Left ventricle myocardium inferior (tissue), 1 donor: ENCODE measurements at places on chromosomes 11 and 22. TPM values are rescaled to one million over a fixed set of nuclear protein-coding genes. Genes with fewer than 3 reads are reported as not detected.
A peak's percentile ranks its signal among the peaks of the same experiment; 100 is the strongest.

DNA sequence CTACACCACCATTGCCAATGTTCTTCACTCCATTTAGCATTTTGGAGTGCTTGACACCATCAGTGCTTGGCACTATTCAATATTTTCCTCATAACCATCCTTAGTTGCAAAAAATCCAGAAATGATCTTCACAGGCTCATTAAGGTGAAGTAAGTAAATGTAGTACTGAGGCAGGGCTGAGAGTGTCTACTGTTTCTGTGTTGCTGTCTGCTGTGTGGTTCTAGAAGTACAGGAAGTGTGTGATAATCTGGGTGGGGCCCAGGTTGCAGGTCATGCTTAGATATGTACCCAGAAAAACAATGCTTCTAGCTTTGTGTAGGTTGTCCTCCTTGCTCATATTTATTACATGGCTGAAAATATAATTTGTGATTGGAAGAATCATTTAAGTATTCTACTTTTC is 411.8 kb upstream of the CCDC179 start:
- H3K4me3 ChIP-seq, result no peak overlapping the region
- H3K36me3 ChIP-seq, result no peaks in the 10 kb centered on the region
- H3K27ac ChIP-seq, result no peak overlapping the region

DNA sequence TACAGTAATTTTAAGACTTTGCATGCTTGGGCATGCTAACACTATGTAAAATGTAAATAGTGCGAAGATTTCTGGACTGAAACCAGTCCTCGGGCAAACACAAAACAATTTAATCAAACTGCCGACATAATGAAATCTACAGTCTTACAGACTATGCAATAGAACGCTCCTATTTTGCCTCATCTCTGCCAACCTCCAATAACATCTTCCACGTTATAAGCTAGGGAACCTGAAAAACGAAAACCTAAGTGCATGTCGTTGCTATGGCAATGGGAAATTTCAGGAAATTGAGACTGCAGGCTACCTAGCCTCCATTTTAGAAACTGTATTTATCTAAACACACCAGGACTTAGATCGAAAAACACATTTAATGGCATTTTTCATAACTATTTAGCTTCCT is 1.1 kb downstream of the CSTF3 start:
- H3K27me3 ChIP-seq, result no peaks in the 10 kb centered on the region
- no peak overlapping the region for H3K27ac ChIP-seq
- peak overlapping the region; percentile 87 for H3K4me3 ChIP-seq
- H3K36me3 ChIP-seq, result no peaks in the 10 kb centered on the region
- H3K4me1 ChIP-seq, result peaks cover 56% of the 10 kb centered on the region

GRCh38 chr11:45974806-45975205 is 52.4 kb downstream of the LARGE2 start:
- H3K27me3 ChIP-seq, result no peaks in the 10 kb centered on the region
- peaks cover 10% of the 10 kb centered on the region for H3K4me1 ChIP-seq
- peaks cover 49% of the 10 kb centered on the region for H3K36me3 ChIP-seq
- no peak overlapping the region for H3K27ac ChIP-seq

DNA sequence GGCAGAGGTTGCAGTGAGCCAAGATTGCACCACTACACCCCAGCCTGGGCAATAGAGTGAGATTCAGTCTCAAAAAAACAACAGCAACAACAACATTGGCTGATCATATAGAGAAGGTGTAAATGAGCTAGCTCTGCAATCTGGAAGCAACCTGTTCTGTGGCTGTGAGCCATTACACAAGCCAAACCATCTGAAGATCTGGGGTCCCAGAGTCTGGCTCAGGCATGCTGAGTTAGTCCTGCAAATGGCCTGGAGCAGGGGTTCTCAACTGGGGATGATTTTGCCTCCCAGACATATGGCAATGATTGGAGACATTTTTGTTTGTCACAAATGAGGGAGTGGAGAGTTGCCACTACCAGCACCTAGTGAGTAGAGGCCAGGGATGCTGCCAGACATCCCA is 42.3 kb upstream of the RAB1B start:
- H3K4me1 ChIP-seq, result no peaks in the 10 kb centered on the region
- H3K27me3 ChIP-seq, result no peaks in the 10 kb centered on the region
- H3K36me3 ChIP-seq, result peaks cover 29% of the 10 kb centered on the region
- no peak overlapping the region for H3K27ac ChIP-seq
- DNase-seq, result no peak

- H3K4me1 ChIP-seq, result peaks cover 5% of the 10 kb centered on the region
- no peak overlapping the region for H3K27ac ChIP-seq
- no peak for DNase-seq
- no peaks in the 10 kb centered on the region for H3K27me3 ChIP-seq
- no peak overlapping the region for H3K4me3 ChIP-seq
Measured at GRCh38 chr11:128130052-128130451, 457.3 kb downstream of the ETS1 start.

DNA sequence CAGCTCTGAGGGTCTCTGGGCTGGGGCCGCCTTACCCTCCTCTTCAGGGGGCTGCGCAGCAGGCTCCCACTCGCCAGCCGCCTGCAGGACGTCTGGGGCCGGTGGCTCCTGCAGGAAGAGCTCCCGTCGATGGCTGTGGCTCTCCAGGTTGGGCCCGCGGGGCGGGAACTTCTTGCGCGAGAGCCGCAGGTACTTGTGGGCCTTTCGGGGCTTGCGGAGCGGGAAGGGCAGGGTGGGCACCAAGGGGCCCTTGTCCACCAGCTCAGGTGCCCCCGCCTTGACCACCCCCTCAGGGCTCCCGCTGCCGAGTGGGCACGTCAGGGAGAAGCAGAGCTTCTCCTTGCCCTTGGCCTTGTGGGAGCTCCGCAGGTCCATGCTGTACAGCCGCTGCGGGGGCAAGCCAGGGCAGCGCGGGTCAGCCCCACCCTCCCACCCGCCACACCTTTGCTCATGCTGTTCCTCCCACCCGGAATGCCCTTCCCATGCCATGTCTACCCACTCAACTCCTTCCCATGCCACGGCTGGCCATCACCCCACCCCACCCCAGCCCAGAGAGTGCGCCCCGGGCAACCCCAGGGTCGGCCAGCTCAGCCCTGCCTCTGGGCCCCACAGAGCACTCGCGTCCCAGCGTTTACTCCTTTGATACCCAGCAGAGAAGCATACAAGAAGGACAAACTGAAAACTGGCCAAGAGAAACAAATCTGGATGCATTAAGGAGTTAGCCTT is 18.0 kb downstream of the CBX7 start:
- H3K4me1 ChIP-seq, result peaks cover 33% of the 10 kb centered on the region
- H3K27ac ChIP-seq, result no peak overlapping the region
- no peak overlapping the region for H3K4me3 ChIP-seq
- DNase-seq, result no peak
- peaks cover 28% of the 10 kb centered on the region for H3K36me3 ChIP-seq
- no peaks in the 10 kb centered on the region for H3K27me3 ChIP-seq

Gene PANX3
- total RNA-seq, result not detected
